ENCODE measurements at places on chromosomes 4 and X.

- DNase-seq, result no peak
Measured at GRCh38 chr4:28250646-28251045, 1390.0 kb downstream of the STIM2 start.

- DNase-seq, result no peak
Measured at GRCh38 chr4:79759793-79760192, 313.2 kb downstream of the ANTXR2 start.

DNA sequence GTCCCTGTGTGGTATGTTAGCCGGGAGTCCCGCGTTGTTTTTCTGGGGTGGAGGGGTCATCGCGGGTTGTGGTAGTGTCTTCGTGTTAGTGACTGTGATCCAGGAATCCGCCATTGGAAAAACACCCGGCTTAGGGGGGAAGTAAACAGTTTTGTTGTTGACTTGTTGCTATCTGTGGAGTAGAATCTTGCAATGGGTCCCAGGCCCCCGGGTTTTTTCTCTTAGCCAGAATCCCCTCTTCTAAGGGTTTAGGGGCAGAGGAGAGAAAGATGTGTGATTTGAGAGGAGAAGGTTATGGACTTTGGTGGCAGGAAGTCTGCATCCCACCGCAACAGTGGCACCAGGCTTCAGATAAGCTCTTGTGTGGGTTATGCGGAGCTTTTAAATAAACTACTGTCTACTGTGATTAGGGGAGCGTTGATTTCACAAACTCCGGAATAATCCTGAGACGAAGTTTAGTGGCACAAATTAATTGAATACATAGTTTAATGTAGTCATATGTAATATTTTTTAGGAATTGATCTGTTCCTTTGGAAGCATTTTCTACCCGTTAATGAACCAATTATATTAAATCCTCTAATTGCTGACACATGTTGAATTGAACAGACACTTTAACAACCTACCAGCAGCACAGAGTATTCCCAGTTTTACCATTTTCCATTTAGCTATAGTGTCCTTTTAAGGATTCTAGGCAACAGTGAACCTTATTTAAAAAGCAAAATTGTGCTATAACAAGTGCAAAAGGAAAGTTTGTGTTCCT is 1.4 kb downstream of the DDX3X start:
- no peak for DNase-seq

- no peak for DNase-seq
Measured at GRCh38 chrX:18194688-18195087, 26.0 kb downstream of the BEND2 start.

- DNase-seq, result peak; percentile 21
Measured at GRCh38 chrX:37060999-37061398, 52.8 kb downstream of the FAM47C start.

DNA sequence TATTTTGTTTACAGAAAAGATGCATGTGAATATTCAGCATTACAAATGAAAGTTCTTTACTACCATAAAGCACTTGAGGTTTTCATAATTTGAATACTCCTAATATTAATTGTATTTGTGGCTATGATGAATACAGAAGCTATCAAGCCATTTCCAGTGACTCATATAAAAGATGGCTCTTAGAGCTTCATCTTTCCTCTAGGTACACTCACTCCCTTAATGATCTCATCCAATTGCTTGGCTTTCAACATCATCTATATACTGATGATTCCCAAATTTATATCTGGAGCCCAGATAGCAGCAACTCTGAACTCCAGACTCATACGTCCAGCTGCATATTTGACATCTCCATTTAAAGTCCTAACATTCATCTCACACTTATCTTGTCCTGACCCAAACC is 183.4 kb upstream of the FAM241A start:
- DNase-seq, result no peak

DNA sequence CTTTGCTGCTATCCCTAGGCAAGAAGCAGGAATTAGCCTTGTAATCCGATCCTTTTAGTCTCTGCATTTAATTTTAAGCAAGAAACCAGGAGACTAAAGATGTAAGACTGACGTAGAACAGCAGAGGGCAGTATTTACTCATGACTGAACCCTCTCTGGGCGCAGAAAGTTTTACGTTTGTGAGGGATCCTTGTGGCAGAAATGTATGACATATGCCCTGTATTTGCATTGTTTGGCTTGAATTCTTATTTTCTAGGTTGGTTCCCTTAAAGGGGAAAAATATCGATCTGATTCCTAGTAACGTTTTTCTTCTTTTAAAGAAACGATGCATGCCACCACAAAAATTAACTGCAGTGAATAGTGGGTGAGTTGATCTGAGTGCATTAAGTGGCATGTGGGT is 1.3 kb upstream of the FAT4 start:
- peak; percentile 70 for DNase-seq

GRCh38 chr4:133347409-133347808 is 198.3 kb downstream of the PCDH10 start:
- no peak for DNase-seq

DNA sequence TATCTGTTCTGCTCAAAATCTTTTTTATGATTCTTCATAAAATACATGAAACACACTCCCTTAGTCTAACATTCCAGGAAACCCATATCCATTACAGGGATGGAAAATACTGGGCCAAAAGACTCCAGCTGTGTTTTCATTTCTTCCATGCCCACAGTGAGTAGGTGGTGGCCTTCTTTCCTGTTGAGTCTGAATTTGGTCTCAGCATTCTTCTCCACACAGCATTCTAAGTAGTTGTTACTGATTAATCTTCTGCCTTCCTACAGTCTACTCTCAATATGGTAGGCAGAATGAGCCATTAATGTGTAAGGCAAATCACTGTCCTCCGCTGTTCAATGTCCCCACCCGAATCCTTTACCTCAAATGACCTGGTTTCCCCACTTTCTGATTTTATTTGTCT is 370.6 kb upstream of the RPS6KA3 start:
- no peak for DNase-seq

GRCh38 chr4:77582711-77583110 is 22.9 kb upstream of the CXCL13 start:
- DNase-seq, result no peak

DNA sequence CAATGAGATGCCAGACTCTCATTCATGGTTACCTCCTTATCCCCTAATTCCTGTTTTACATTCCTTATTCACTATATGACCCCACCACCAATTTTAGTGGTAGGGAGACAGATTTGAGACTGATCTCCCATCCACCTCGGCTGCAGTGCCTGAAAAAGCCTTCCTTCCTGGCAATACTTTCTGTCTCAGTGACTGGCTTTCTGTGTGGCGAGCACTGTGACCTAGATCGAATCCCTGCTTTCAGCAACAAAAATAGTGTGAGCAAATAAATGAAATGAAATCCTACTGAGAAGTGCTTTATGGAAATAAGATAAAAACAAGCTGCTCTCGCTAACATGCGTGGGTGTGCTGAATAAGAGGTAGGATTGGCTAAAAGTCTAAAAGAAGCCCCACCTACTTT is 165.3 kb downstream of the GPM6A start:
- DNase-seq, result no peak

DNA sequence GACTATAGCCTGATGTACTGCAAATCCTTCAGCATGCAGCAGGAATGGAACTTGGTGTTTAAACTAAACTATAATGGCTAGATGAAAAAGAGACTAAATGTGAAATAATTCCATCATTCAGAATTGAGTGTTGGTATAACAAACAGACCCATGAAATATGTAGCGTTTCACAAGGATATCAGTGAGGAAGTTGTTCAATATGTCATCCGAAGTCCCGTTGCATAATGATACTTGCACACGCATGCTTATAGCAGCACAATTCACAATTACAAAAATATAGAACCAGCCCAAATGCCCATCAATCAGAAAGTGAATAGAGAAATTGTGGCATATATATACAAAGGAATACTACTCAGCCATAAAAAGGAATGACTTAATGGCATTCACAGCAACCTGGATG is 20.4 kb downstream of the MECP2 start:
- DNase-seq, result no peak

DNA sequence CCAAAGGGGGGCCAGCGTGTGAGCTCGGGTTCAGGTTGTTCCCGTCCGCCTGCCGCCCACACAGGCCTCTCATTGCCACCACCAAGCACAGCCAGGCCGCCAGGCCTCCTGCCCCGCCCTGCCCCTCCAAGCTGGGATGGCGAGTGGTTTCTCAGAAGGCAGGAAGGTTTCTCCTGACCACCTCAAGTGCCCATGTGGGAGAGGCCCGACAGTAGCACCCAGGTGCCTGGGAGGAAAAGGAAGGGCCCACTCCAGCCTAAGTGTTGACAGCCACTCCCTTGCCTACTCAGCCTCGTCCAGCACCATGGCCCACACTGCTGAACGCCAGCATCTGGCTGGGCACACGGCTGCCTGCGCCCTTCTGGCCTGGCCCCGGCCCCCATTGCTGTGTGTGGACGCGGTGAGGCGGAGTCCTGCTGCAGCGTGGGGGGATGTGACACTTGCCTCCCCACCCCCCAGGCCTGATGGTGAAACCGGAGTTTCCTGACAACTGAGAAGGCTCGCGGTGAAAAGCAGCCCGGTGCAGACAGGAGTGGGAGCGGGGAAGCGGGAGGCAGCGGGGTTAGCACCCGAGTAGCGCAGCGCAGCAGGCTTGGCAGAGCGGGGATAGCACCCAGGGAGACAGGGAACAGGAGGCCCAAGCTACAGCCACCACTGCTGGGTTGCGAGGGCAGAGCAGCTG is 19.2 kb downstream of the FLNA start:
- no peak for DNase-seq

DNA sequence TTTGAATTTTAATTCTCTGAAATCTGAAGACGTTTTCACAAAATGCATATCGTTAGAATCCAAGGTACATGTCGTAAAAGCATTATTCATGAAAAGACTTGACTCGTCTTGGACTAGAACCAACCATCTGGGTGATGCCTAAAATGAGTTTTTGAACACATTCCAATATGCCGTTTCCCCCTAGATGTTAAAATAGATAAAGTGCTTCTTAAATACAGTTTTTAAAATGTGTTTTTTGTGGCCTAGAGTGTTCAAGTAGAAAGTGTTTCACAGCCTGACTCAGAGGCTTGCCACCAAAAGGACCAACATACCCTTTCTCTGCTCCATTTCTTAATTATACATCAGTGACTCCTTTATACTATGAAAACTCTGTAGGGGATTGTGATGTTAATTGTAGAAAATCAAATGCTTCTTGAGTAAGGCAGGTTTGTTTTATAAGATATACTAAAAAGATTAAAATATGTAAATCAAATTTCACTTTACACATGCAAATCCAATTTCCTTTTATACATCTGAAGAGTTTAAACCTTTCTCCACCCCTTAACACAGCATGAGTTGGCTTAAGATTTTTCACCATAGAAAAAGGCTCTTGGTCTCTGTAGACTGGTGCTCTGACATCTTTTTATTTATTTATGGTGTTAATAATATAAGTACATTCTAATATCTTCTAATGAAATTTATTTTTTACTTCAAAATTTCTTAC is 48.4 kb downstream of the PRKG2 start:
- DNase-seq, result peak; percentile 74

DNA sequence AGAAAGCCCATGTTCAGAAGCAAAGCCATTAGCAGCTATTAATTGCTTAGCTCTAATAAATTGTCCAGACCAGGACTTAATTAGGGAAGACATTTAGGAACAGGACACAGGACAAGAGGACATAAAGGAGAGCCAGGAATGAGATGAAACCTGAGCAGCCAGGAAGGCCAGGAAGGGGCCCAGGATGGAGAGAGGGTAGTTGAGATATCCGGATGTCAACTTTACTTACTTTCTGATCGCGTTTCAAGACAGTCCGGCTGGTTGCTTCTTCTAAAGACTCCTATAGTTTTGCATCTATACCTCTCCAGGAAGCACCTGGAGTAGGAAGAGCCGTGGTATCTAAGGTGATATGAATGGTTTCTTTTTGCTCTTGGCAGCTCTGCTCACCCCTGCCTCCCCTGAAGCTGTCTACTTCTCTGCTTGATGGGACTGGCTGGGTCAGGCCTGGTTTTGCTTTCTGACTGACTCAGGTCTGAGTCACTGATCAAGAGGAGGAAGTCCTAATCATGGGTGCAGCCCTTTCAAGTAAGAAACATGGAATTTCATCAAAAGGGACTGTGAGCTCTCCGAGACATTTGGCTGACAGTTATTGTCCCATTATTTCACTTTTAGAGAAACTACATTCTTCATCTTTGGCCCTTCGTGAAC is 733.3 kb downstream of the RPA4 start:
- DNase-seq, result no peak

- no peak for DNase-seq
Measured at GRCh38 chr4:125091-125771, 930 bp downstream of the ZNF718 start.

- no peak for DNase-seq
Measured at GRCh38 chr4:104966349-104967033, 180.2 kb upstream of the TET2 start.

- DNase-seq, result no peak
Measured at GRCh38 chr4:158020734-158021346, 152.0 kb downstream of the GASK1B start.

DNA sequence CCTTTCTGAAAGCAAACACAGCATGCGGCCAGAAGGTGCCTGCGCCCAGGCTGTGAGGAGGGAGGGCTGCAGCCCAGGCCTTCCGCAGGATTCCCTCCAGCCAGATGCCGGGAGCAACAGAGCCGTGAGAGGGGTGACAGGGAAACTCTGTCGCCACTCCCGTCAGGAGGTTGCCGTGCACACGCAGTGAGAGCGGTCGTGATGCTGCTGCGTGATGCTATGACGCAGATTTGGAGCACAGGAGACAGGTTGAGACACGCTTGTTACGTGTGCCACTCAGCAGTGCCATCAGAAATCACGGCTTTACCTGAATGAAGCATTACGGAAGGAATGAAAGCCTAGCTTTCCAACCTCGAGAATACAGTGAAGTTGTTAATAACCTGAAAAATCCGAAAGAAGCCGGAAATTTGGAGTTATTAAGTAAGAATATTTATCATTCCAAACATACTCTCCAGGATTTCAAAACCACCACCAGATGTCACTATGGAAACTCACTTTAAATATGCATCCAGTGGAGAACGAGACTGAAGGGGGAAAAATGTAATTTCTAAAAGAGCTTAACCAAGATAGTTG is 54.4 kb downstream of the FAT1 start:
- no peak for DNase-seq

- no peak for DNase-seq
Measured at GRCh38 chrX:38277802-38278201, 49.5 kb downstream of the RPGR start.
